Glutamatergic neuron (in vitro differentiated cells): ENCODE measurements at places on chromosomes 1 and 21. TPM values are rescaled to one million over a fixed set of nuclear protein-coding genes. Genes with fewer than 3 reads are reported as not detected.

The CCDC181 gene
- 1.1 TPM for total RNA-seq

DNA sequence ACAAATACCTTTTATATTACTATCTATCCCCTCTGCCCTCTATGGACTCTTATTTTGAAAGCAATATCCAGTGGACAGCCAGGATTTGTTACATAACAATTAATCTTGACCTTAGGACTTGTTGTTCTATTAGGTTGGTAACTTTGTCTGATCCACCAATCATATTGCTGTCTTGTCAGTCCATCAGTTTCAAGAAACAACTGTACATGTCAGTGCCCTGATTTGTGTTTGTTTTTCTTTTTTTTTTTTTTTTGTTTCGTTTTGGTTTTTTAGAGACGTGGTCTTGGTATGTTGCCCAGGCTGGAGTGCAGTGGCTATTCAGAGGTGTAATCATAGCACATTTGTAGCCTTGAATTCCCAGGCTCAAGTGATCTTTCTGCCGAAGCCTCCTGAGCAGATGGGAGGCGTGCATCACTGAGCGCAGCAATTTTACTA, 1.5 kb upstream of the SCP2 start:
- no peak for DNase-seq

The SLC44A3 gene
- total RNA-seq, result 129 TPM

DNA sequence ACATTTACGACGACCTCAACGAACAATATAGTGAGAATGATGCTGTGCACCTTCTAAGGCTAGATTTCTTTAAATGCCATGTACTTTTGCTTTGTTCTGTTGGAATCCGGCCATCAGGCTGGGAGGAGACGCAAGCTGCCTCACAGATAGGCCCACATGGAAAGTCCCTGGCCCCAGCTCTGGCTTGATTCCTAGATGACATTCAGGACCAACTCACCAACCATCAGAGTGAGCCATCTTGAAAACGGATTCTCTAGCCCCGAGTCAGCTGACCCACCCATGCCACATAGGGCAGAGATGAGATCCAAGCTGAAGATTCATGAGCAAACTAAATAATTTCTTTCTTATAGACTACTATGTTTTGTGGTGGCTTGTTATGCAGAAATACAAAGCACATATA, 164.4 kb downstream of the ZNF281 start:
- DNase-seq, result no peak

The IGSF9 gene
- total RNA-seq, result 23.4 TPM

GRCh38 chr1:8033322-8033721, 7.2 kb upstream of the ERRFI1 start:
- no peak for DNase-seq

The TLCD4 gene
- total RNA-seq, result 0.10 TPM

DNA sequence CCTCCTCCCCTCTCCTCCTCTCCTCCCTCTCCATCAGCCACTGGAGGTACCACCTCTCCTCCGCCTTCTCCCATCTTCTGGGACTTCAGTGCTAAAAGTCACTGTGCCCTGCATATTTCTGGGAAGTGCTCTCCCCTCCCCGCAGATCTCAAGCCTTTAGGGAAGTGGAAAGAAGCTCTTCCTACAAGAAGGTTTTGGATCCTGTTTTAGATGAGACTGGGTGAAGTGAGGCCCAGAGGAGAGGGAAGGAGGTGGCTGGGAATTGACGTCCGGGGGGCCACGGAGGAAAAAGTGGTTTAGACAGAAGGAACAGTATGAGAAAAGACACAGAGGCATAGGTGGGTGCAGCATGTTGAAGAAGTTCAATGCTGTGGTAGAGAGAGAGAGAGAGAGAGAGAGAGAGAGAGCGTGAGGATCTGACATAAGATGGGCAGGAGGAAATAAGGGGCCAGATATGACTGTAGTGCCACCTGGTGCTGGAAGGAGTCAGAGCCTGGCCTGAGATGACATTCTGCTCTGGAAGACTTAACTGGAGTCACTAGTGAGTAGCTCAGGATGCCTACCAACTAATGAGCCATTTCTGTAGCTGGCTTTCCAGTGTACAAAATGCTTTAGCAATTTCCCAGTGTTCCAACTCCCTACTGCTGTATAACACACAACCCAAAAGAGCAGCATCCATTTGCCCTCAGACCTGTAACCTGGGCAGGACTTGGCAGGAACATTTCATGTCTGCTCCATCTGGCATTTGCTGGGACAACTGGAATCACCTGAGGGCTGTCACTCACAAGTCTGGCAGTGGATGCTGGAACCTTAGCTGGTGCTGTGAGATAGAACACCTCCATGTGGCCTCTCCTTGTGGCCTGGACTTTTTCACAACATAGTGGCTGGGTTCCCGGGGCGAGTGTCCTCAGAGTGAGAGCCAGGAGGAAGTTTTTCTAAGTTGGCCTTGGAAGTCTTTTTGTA, 16.6 kb upstream of the ZSCAN20 start:
- peak; percentile 59 for DNase-seq

The HCRTR1 gene
- not detected for total RNA-seq

The HES3 gene
- total RNA-seq, result 0.66 TPM

The LRRC8B gene
- 17.7 TPM for total RNA-seq

- DNase-seq, result no peak
Observed at GRCh38 chr1:7636795-7637526, 134.1 kb upstream of the VAMP3 start.

- DNase-seq, result no peak
Observed at GRCh38 chr1:29602203-29602602, 365.9 kb downstream of the PTPRU start.

The CELA2A gene
- total RNA-seq, result not detected

DNA sequence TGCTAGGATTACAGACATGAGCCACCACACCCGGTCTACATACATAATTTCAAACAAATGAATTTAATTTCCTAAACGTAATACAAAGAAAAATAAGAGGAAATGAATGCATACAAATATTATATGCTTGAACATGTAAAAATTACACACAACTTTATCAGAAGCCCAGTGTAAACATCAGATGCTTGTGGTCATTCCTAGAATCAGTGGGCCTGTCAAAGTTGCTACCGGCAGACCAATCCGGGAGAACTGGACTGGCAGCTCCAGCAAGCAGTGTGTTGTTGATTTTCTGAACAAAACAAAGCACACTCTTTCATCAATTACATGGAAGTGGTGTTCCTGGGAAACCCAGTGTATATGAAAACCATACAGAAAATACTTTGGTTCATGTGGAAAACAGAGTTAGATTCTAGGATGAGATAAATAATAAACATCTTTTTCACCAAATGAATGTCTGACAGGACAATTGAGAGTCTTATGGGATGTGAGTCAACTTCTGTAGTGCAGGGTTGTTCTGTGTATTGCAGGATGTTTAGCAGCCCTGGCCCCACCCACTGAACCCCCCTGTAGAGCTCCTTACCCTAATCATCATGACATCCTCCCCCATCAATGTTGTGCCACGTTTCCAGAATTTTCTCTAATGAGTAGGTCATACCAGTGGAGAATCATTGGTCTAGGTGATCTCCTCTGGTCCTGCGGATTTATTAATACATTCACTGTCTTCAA, 33.8 kb downstream of the MFSD2A start:
- no peak for DNase-seq

DNA sequence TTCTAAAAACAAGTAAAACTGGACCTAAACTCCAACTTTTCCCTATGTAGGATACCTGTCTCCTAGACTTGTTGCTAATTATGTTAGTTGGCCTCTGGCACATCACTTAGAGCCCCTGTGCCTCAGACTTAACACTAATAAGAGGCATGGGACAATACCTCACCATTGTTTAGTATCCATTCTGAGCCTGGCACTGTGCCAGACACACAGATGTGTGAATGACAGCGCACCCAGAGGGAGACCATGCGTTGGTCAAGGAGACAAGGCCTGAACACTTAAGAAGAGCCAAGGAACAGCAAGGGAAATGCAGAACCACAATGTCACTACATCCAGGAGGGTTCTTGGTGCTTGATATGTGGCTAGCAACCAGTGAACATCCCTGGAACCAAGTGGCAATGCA, 189.1 kb downstream of the FGGY start:
- DNase-seq, result no peak
